ENCODE measurements at places on chromosomes 7 and 10.

- DNase-seq, result no peak
These were observed 90.3 kb upstream of the LYZL2 start for GRCh38 chr10:30719832-30720231.

DNA sequence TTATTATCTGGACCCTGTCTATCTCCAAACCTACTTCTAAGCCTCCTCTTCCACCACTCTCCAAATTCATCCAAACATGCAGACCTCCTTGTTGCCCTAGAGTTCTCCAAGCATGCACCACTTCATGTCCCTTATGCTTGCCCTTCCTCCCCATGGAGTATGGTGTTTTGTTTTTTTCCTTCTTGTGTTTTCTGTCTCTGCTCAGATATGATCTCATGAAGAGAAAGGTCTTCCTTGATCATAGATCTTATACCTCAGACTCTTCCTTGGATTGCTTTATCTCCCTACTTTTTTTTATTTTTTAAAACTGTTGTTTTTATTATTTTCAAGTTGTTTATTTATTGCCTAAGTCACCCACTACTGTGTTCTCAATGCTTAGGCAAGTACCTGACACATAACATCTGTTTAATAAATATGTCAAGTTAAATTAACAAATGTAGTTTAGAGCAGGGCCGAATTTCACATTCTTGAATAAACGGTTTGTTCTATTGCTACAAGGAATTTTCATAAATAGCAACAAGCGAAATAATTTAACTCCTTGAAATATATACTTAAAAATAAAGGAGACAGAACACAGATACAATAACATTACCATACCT is 84.5 kb downstream of the HGF start:
- DNase-seq, result no peak

GRCh38 chr10:44042926-44043602 is 341.8 kb downstream of the CXCL12 start:
- DNase-seq, result no peak

GRCh38 chr7:157329447-157329846 is 7.4 kb upstream of the DNAJB6 start:
- no peak for DNase-seq

DNA sequence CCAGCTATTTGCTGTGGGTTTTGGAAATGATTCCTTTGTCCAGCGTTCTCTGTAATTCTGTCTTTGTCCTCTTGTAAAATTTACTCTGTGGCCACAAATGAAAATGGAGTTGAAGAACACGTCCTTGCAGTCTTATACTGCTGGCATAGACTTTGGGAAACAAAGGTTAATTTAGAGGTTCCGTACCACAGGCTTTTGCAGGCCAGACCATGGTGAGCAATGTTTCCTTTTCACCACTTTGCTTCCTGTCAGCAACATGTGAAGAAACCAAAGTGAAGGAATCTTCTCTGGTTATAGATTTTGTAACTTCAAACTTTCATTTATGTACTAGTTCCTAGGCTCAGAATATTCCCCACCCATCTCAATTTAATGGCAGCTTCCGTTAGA is 488.5 kb downstream of the MDFIC start:
- DNase-seq, result no peak

- DNase-seq, result no peak
These were observed 39.0 kb downstream of the TAF3 start for GRCh38 chr10:7857262-7857661.

GRCh38 chr7:111364413-111364812 is 197.9 kb downstream of the IMMP2L start:
- DNase-seq, result no peak

DNA sequence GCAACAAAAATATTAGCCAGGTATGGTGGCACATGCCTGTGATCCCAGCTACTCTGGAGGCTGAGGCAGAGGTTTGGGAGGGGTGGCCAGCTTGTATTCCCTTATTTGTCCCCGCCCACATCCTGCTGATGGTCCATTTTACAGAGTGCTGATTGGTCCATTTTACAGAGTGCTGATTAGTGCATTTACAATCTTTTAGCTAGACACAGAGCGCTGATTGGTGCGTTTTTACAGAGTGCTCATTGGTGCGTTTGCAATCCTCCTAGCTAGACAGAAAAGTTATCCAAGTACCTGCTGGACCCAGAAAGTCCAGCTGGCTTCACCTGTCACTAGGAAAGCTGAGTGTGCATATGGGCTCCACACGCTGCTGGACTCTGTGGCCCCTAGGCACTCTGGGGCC is 40.0 kb upstream of the RASGEF1A start:
- no peak for DNase-seq

GRCh38 chr7:22146961-22147512 is 201.3 kb upstream of the CDCA7L start:
- no peak for DNase-seq

DNA sequence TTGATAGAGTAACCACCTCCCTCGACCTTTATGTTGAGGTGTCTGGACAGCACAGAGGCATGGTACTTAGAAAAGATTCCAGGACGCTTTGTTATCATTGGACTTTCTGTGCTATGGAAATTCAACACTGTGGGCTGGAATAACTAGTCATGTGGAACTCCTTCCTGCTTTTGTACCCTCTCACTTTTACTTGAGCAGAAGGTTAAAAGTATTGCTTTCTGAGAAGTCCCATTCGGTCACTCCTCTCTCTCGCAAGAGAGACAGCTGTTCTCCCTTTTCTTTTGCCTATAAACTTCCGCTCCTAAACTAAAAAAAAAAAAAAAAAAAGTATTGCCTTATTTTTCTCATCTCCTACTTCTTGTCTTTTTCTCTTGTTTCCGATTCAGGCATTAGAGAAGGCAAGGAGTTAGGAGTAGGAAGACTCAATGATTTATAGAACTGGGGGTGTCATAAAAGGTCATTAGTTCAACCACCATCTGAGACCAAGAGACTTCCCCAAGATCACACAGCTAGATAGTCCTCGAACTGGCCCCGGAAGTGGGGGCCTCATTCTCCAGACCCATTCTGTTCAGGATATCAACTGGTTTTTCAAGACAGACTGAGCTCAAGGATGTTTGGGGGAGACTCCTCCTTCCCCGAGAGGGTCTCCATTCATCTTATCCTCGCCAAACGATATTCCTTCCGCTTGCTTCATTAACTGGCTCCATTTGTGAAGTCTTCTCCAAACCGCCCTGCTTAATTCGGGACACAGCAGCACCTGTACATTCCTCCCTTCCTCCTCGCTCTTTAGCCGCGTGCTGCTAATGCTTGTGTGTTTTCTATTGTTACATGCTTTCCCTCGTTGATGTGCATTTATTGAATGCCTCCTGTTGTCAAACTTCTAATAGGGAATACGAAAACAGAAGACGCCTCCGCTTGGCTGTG is 995 bp upstream of the INPP5F start:
- no peak for DNase-seq

DNA sequence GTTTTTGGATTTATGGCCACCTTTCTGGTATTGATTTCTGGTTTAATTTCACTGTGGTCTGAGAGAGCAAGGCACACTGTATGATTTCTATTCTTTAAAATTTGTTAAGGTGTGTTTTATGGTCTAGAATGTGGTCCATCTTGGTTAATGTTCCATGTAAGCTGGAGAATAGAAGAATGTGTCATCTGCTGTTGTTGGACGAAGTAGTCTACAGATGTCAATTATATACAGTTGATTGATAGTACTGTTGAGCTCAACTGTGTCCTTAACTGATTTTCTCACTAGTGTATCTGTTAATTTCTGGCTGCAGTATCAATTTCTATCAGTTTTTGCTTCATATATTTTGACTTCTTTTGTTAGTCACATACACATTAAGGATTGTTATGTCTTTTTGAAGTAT is 127.1 kb downstream of the MLLT10 start:
- DNase-seq, result no peak

DNA sequence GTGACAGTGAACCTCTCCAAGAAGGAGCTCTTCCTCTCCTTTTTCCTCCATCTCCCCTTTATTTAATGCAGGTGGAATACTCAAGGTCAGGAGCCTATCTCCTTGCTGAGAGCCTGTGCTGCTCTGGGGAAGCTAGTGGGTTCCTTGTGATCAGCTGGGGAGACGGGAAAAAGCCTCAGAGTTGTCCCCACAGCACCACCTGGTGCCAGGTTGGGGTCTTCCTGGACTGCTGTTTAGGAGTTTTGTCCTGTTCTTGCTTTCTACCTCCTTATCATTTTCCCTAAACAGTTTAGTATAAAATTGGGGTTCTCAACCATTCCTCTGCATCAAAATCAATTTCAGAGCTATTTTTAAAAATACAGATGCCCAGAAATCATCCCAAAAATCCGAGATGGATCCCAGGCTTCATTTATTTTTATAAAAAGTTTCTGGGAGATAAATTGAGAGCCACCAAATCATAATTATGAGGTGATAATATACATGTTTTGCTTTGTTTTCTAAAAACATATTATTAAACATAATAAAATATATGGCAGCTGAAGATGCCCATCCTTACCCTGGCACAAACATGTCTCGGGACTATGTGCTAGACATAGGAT is 44.3 kb downstream of the MACC1 start:
- peak; percentile 4 for DNase-seq

DNA sequence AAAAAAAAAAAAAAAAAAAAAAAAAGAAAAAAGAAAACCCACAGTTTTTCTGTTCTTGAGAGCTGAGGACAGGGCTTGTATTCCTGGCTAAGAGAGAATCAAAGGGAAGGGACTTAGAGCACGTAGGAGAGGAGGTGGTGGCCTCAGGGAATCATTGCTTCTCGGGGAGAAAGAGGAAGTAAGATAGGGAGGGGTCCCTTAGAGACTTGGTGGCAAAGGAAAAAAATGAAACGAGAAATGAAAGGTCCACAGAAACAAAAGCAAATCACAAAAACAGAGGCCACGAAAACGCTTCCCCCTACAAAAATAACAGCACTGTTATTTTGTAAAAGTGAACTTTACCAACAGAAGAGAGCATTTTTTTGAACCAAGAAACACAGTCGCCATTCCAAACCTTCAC is 323.1 kb upstream of the GALNT17 start:
- DNase-seq, result no peak

DNA sequence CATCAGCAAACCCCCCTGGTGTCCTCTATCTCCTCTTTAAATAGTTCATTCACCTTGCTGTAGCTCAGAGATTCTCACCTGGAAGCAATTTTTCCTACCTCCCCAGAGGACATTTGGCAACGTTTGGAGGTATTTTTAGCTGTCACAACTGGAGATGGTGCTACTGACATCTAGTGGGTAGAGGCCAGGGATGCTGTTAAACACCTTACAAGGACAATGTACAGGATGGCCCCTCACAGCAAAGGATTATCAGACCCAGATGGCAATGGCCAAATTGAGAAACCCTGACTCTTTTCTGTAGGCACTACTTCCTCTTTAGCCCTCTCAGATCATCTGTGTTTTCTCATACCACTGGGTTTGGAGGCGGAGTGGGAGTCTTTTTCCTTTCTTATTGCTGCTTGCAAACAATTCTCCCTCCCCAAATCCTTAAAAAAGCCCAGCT is 13.2 kb upstream of the TRA2A start:
- DNase-seq, result no peak

GRCh38 chr7:2009541-2010001 is 223.2 kb downstream of the MAD1L1 start:
- no peak for DNase-seq

DNA sequence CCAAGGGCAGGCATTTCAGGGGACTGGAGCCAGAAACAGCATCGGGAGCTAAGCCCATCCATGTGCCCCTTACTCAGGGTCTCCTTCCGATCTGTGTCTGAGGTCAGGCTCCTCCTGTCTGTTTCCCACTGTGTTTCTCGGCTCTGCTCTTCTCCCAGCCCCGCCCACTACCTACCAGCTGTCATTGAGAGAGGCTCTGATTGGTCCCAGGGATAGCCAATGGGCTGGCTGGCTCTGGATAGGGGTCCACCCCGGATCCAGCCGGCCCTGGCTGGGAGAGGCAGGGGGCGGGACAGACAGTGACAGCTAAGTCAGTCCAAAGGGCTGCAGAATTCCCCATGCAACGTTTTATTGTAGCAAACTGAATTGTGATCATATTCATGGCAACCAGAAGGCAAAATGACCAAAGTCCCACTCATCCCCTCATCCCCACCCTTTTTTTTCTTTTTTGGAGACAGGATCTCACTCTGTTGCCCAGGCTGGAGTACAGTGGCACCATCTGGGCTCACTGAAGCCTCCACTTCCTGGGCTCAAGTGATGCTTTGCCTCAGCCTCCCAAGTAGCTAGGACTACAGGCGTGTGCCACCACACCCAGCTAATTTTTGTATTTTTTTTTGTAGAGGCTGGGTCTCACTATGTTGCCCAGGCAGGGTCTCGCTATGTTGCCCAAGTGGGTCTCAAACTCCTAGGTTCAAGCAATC is 76.3 kb downstream of the CLIP2 start:
- no peak for DNase-seq

DNA sequence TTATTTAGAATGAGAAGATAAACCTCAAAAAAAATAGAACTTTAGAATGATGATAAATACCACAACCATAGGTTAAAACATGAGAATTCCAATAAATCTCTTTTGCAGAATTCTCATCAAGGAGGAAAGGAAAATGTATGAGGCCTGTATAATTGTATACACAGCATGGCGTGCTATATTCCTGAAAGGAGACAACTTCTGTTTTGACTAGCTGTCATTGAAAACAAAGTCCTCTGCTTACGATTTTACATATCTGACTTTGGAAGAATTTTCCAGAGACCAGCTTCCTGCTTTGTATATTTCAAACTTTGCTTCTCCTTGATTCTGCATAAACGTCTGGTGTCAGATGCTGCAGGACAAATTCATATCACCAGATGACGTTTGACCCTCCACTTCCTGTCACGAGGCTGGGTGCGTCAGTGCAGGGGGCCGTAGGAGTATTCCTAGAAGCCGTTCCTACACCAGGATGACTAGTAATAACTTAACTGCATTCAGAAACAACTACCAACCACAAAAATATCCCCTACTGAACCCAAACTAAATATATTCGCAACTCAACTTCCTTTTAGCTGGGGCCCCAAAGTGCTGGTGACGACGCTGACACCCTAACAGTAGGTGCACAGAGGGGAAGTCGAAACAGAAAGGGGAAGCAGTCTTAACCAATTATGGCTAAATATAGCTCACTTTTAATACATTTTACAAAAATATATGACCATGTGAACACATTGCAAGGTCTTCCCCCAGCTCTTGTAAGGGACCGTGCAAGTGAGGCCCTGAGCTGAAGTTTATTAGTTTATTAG is 178.6 kb upstream of the INHBA start:
- DNase-seq, result peak; percentile 72

DNA sequence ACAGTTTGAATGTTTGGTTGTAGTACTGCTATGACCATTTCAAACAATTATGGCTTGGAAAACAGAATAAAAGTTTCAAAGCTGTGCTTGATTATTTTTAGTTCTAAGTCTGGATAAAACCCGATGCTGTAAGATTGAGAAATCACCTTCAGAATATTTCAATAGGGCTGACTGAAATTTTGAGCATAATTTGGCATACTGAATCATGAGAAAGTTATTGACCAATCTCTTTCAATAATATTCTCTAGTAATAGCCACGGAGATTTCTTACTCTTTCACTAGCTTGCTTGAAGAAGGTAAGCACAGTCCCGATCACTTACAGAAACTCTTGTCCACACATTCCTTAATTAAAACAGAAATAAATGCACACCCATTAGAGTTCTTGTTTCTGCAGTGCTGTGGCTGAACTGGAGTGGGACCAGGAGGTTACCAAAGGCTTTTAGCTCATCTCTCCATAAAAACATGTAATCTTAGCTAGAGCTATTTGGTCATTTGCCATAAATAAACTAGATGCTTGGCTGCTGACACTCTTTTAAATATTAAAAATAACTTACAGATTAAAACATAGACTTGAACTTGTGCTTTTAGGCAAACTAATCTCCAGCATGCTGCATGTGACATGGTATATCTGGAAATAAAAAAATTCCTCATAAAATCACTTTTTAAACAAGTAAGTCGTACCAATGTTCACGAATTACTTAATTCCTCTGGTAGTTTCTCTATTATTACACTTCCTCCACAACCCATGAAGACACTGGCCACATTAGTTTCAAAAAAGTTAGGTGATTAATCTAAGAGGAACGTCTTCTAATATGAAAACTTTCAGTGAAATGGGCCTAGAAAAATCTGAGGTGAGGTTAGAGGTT is 97.8 kb downstream of the AGMO start:
- no peak for DNase-seq

Measured in stimulated activated CD4-positive, alpha-beta T cell treated with anti-CD3 and anti-CD28 coated beads, Interleukin-4, amount 100 ng/mL, for 1 hour (primary cell).